Midbrain (tissue), 1 donor: ENCODE measurements at places on chromosomes 12 and 14.
A peak's percentile ranks its signal among the peaks of the same experiment; 100 is the strongest.

DNA sequence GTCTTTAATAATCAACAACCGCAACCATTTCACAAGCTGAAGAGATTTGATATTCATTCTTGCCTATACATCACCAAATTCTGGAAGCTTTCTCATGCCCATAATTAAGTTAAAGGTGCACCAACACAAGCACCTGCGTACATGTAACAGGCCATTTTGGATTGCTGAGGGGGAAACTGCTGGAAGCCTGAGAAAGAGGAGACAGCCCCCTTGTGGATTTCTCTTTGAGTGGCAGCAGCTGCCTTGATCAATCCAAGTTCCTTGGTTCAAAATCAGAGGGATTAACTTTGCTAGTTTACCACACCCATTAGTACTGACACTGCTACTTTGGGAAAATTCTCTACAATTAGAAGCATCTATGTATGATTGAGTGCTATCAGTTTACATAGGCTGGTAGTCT is 321.1 kb downstream of the NOVA1 start:
- DNase-seq: peak; percentile 51

DNA sequence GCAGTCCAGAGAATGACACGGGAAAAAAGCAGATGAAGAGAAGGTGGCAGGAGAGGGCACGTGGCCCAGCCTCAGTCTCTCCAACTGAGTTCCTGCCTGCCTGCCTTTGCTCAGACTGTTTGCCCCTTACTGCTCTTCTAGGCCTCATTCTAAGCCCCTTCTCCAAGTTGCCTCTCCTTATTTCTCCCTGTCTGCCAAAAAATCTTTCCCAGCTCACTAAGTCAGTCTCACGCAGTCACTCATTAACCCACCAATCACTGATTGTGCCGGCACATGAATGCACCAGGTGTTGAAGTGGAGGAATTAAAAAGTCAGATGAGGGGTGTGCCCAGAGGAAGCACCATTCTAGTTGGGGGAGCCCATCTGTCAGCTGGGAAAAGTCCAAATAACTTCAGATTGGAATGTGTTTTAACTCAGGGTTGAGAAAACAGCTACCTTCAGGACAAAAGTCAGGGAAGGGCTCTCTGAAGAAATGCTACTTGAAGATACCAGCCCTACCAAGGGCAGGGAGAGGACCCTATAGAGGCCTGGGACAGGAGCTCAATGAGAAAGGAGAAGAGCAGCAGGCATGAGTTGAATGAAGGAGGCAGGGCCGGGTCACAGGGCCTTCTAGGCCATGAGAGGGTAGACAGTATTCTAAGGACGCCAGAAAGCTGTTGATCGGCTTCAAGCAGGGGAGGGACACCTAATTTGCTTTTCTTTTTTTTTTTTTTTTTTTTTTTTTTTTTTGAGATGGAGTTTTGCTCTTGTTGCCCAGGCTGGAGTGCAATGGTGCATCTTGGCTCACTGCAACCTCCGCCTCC is 40.9 kb downstream of the DAD1 start:
- DNase-seq: no peak

DNA sequence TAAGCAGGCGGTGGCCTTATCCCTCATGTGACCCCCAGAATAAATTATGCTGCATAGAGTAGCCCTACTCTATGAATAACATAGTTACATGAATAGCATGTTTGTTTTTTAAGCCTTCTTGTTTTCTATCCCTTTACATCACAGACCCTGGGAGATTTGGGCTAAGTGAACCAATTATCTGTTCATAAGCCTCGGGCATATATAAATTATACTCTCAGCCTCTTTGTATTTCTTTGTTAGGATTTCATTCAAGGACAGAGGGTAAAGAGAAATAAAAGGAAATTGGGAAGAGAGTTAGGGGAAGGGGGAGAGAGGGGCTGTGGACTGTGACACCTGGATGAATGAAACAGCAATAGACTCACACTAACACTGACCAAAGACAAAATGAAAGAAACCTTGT is 35.3 kb upstream of the RTRAF start:
- DNase-seq: no peak

GRCh38 chr12:4736091-4736490 is 15.9 kb downstream of the GALNT8 start:
- DNase-seq: no peak
